ENCODE measurements at places on chromosomes 6 and 20.
A peak's percentile ranks its signal among the peaks of the same experiment; 100 is the strongest.

GRCh38 chr6:78908621-78909020, 41.3 kb downstream of the IRAK1BP1 start:
- DNase-seq: no peak

DNA sequence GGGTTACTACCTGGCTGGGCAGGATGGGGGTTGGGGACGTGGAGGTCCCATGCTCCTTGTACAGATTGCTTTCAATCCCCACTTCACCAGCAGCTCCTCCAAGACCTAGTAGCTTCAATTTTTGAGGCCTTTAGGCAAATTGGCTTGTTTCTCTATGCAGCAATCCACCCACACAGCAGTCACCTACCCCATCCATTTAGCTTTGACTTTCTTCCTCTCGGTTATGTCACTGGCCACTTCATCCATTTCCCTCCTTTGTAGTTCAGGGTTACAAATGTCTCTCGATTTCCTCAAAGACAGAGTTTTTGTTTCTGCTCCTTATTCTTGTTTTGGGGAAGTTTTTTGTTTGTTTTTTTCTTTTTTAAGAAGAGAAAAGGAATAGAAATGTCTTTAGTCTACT, 33.4 kb upstream of the RSPO4 start:
- no peak for DNase-seq

DNA sequence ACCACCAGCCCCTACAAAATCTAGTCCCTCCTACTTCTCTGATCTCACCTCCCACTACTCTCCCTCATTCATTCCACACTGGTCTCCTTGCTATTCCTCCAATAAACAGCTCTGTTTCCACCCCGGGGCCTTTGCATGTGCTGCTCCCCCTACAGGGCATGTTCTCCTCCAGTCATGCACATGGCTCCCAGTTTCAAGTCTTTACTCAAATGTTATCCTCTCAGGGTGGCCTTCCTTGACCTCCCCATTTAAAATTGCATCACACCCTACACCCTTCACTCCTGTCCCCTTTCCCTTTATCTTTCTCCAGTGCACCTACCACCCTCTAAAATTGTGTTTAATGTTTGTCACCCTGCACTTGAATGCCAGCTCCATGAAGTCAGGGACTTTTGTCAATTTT, 174.5 kb downstream of the MRPL14 start:
- DNase-seq: no peak

GRCh38 chr6:150894935-150895552, 29.5 kb downstream of the MTHFD1L start:
- DNase-seq: peak; percentile 45

GRCh38 chr20:16942756-16943155, 194.6 kb downstream of the OTOR start:
- DNase-seq: no peak

GRCh38 chr20:19767070-19767469, 9.0 kb downstream of the RIN2 start:
- no peak for DNase-seq

DNA sequence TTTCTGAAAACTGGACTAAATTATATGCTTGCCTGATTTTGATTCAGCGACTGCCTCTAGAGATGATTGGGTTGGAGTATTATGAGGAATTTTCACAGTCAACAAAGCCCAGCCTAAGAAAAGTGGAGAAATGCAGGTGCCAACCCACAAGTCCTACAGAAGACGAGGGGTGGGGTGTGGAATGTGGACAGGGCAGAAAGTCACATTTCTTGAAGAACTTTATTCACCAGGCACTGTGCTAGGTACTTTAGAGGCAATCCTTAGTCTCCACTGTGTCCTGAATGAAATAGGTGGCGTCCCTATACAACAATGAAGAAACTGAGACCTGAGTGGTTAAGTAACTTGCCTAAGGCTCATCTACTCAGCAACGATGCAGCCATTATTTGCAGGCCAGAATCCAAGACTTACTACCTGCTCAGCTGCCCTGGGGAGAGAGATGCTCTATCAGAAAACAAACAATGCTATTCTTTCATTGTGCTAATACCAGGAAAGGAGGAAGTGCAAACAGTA, 106.3 kb downstream of the RNF144B start:
- DNase-seq: no peak

DNA sequence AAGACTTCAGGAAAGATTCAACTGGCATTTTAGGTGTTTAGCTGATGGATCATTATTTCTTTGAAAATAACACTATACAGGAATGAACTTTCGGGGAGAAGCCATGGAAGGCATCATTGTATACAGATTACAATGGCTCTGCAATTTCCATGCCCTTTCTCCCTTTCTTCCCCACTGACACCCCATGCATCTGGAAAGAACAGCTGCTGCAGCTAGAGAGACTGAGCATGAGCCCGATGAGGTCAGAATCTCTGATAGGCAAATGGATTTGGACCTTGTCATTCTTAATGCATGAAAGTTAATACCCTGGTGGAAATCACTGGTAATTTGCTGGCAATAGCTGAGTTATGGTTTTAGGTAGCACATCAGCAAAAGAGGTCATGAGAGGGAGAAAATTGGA, 54.8 kb downstream of the BTBD3 start:
- DNase-seq: no peak

DNA sequence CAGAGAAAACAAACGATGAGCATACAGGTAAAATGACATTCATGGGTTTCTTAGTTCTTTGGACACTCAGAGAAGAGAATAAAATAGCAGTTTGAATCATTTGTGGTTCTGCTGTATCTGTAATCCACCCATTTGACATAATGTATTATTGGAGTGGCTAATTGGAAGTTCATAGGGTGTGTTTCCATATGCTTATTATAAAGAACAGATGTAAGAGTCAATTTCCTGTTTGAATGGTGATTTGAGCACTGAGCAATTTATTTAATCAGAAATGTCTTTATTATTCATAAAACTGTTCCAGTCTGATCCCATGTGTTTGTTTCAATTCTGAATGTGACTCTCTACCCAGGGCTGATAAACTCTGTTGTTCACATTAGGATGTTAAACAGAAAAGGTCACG, 939.1 kb downstream of the KIF16B start:
- no peak for DNase-seq

DNA sequence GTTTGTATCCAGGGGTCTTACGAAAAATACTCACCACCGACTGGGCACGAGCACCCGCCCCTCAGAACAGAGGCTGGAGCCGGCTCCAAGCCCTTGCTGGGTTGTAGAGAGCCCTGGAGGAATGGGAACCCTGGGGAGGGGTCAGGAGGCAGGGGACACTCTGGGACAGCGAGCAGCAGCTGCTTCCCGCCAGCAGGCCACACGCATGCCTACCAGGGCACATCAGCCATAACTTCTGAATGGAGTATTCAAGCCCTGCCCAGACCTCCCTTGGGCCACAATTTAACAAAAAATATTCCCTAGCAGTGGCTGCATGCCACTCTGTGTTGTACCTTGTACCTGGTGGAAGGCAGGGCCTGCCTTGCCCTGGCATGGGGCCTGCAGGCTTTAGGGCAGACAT, 31.6 kb upstream of the CD93 start:
- DNase-seq: no peak

DNA sequence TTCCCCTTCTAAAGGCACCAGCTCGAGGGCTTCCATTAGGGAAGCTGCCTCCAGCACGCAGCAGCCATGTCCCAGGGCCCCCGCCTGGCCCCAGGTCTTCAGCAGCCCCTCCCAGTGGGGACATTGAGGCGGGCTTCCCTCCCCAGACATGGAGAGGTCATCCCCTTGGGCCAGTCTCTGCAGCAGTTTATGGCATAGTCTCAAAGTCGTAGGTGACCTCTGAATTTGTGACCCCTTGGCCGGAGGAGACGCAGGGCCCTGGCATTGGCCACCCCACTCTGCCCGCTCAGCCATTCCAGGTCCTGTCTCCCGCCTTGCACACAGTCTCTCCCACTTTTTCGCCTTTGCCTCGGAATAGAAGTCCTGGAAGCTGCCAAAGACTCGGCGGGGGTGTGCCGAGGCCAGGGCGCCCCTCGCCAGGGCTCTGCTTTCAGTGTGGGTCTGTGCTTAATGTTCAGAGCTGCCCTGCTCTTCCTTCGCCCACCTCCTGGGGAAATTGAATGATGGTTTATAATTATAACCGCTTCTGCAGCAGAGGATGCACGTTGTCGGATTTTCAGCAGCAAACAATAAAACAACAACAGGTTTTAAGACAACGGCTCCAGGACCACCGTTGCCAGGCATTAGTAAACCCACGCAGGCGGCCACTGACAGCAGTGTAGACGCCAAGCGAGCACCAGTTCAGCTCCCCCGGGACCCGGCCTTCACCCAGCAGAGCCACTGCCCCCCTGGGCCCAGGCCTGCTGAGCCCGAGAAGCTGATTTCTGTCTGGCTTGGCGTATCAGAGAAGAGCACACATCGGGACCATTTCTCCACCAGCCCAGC, 187.0 kb downstream of the TAF4 start:
- no peak for DNase-seq

GRCh38 chr6:154950979-154951344, 44.2 kb upstream of the TIAM2 start:
- DNase-seq: no peak

DNA sequence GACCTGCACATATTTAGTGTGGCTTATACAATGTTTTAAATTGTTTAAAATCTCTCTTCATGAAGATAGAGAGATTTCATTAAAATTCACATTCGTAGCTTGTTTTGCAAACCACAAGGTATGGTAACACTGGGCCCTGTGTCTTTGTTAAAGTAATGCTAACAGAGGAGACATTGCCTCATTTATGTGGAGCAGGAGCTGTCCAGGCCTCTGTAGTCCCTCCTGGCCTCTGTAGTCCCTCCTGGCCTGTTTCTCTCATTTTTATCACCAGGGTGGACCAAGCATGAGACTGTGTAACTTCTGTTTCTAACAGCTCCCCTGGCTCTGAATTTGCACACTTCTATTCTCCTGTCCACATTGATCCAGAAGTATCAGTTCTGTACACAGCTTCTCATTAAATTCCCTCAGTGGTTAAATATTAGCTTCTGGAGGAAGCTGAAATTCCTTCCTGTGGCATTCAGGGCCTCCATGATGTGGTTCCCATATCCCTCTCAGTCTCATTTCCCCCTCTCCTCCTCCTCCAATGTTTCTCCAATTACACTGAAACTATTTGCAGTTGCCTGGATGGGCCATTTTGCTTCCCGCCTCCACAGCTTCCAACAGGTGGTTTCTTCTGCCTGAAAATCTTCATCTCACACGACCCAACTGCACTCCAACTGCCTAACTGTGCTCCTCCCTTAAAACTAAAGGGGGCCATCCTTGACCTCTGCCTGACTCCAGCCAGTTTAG, 340.4 kb downstream of the SYNE1 start:
- no peak for DNase-seq

GRCh38 chr6:90219209-90219985, 77.2 kb downstream of the BACH2 start:
- peak; percentile 49 for DNase-seq

DNA sequence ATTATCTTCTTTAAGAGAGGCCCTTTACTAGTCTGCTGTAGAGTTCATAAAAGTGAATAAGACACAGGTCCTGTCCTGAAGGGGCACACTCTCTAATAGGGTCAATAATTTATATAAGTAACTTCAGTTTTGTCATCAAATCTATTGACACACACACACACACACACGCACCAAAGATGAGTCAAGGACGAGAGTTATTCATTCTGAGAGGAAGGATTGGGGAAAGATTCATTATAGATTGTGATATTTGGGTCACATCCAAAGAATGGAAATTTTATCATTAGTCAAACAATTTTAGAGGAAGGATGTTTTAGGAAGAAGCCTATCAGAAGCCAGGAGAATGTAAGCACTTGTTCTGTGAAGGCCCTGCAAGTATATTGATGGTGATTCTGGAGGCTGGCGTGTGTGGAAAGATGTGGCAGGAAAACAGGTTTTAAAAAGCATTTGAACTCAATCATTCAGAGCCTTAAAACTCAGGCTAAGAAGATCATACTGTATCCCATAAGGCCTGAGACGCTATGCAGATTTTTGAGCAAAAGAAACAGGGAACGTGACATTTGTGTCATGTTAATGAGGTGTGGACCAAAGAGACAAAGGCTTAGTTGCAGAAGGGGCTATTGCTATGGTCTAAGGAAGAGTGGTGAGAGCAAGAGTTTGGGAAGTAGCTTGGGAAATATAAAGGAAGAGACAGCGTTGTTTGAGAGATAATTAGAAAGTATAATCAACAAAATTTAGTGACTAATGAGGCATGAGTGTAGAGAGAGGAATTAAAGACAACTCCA, 161.4 kb upstream of the PREP start:
- no peak for DNase-seq

DNA sequence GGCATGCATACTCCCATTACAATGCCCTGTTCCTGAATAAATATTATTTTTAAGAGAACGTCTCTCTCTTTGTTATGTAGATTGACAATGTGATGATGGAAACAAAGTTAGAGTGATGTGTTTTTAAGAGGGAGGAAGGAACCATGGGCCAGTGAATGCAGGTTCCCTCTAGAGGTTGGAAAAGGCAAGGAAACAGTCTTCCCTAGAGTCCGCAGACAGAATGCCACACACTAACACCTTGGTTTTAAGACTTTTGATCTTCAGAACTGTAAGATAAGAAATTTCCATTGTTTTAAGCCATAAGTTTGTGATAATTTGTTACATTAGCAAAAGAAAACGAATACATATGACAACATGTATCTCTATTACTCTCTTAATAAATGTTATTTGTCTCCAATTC, 4.7 kb upstream of the CENPW start:
- DNase-seq: no peak

DNA sequence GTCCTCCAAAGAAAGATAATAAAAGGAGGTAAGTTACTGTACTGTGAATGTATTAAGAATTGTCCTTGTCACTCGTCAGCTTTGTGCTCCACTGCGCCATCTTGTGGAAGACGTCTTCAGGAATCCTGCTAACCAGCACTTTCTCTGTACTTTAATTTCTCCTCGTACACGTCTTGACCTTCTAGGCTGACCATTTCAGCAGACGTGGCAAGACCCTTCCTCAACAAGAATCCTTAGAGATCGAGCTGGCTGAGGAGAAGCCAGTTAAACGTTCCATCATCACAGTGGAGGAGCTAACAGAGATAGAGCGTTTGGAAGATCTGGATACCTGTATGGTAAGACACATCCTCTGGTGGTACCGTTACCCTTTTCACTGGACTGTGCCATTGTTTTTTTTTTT, 95.5 kb upstream of the SCGN start:
- peak; percentile 57 for DNase-seq

DNA sequence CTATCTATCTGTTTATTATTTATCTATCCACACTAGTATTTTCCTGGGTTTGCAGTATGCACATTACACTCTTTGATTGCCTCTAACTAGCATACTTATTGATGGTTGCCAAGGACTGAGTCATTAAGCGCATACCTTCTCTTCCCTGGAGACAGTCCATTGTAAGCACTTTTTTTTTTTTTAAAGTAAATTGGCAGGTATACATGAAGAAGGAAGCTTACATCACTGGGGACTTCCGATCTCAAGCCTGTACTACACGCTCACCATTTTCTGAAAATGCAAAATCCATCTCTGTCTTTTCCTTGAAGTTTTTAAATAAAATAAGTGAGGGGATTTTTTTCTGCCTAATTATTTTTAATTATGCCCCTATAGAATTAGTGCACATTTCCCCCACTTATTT, 63.5 kb downstream of the HMGN3 start:
- no peak for DNase-seq

- peak; percentile 40 for DNase-seq
These were observed 99.0 kb upstream of the FOXQ1 start for GRCh38 chr6:1212919-1213318.

Data from smooth muscle cell of the brain vasculature (primary cell).